Motor neuron (in vitro differentiated cells): ENCODE measurements at places on chromosomes 12 and 14. TPM values are rescaled to one million over a fixed set of nuclear protein-coding genes. Genes with fewer than 3 reads are reported as not detected.

DNA sequence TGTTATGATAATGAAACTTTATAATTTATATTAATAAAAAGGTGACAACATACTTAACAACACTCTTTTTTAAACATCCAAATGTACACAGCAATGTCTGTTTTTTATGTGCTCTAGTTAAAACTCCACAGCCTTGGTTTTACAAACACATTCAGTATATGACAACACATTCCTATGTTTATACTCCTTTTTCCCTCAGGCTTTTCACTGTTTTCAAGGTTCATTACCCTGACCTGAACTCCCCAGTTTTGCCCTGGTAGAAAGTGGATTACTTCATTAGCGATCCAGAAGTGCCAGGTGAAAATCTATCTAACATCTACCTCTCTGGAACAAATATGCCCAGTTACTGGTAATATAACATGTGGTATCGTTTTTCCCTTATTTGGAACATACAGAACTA, 340.2 kb upstream of the DDHD1 start:
- ATAC-seq = no peak

The KERA gene
- total RNA-seq = not detected in 2 replicates

The SPPL3 gene
- 13.9 and 16.7 TPM in 2 replicates for total RNA-seq

- peak; percentile 41 for ATAC-seq
Measured at GRCh38 chr14:91732439-91732838, 553 bp upstream of the CATSPERB start.

DNA sequence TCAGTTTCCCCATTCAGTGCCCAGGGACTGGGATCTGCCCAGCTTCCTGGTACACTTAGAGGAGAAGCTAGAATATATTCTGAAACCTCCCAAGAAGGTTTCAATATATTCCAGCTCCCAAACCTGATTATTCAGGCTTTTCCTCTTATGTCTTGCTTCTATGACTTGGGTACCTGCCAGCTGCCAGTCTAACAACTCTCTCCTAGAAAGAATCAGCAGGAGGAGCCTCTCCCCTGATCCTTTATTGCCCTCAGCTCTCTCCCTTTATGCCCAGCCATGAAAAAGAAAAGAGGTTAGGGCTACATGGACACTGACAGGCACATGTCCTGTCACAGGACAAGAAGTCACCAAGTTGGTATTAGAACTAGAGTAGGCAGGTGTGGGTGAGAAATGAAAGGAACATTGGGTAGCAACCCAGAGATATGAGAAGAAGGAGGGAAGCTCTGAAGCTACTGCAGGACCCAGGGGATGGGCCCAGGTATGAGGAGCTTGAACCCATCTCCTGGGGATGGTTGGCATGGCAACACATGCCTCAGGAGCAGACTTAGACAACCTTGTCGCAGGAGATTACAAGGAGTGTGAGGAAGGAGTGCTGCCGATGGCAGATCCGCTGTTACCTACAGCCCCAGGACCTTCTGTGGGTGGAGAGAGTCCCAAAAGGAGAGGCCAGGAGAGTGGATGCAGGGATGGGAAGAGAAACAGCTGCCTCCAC, 2.0 kb upstream of the CACNB3 start:
- ATAC-seq = no peak

DNA sequence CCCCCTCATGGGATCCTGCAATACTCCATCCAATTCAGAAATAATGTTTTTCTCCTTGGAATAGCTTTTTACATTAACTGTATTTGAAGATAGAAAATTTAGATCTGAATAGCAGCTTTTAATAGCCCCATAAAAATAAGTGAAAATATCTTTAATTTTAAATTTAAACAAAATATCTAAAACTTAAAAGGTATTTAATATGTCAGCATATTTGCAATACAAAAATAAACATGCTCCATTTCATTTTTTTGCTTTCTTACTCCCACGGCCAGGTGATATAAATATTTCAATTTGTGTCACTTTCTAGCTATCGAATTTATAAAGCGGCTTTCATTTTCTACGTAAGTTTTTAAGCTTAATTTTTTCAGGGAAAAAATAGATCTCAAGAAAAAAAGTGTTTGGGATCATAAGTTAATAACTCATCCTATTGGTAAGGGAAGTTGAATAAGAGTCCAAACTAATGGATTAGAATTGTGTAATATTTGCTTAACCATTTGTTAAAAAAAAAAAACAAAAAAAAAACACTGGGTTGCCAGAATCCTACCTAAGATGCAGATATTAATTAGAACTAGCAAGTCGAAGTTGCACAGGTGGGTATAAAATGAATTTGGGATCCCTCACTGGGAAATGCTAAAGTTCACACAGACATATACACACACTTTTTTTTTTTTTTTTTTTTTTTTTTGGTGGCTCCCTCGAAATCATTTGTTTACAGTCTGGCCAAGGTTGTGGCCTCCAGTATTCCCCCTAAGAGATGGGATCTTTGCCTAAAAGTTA, 47.6 kb downstream of the PPP2R5C start:
- ATAC-seq = no peak

- no peak for ATAC-seq
Measured at GRCh38 chr12:50803230-50803875, 39.4 kb upstream of the TMPRSS12 start.

The IGF1 gene
- total RNA-seq = 0.97 and 1.2 TPM in 2 replicates

- ATAC-seq = no peak
Measured at GRCh38 chr12:119301379-119301778, 33.1 kb upstream of the CCDC60 start.

DNA sequence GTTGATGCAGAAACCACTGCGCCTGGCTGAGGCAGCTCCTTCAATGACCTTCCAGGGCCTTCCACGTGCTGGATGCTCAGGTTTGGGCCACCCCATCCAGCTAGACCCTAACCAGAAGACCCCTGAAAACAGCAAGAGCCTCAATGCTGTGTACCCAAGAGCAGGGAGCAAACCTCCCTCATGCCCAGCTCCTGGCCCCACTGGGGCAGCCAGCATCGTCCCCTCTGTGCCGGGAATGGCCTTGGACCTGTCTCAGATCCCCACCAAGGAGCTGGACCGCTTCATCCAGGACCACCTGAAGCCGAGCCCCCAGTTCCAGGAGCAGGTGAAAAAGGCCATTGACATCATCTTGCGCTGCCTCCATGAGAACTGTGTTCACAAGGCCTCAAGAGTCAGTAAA, 10.5 kb downstream of the OAS3 start:
- ATAC-seq = no peak

GRCh38 chr12:11486623-11487444, 91.5 kb upstream of the PRB2 start:
- ATAC-seq = peak; percentile 78

The ANKRD9 gene
- 7.4 and 8.1 TPM in 2 replicates for total RNA-seq

The ARL6IP4 gene
- 124 TPM in 2 replicates for total RNA-seq

GRCh38 chr12:115013236-115013981, 329.4 kb upstream of the TBX3 start:
- ATAC-seq = no peak

The CCDC197 gene
- total RNA-seq = 0.08 TPM in 1 of 2 replicates, not detected in the other

The CPNE6 gene
- 1.0 and 1.3 TPM in 2 replicates for total RNA-seq

The CLEC12A gene
- total RNA-seq = 0.42 TPM in 1 of 2 replicates, not detected in the other
